Renal cortex interstitium (tissue), 15 donors: ENCODE measurements at places on chromosomes 5 and 9. TPM values are rescaled to one million over a fixed set of nuclear protein-coding genes. Genes with fewer than 3 reads are reported as not detected.

- peak; percentile 18 for DNase-seq
Observed at GRCh38 chr5:41277476-41278245, 64.3 kb upstream of the C6 start.

DNA sequence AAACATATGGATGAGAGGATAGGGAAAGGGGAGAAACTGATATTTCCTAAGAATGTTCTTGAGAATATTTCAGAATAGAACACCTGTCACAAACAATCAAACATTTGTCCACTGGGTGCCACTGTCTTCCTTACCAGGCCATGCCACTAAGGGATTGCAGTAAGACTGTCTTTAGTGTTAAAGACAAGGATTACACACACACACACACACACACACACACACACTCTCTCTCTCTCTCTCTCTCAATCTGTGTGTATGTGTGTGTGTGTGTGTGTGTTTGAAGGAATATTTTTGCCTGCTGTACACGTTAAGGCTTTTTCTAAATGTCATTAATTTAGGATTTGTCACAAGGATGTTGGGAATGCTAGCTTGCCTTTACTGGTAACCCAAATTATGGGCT is 54.4 kb downstream of the CCDC192 start:
- DNase-seq, result peak; percentile 21

DNA sequence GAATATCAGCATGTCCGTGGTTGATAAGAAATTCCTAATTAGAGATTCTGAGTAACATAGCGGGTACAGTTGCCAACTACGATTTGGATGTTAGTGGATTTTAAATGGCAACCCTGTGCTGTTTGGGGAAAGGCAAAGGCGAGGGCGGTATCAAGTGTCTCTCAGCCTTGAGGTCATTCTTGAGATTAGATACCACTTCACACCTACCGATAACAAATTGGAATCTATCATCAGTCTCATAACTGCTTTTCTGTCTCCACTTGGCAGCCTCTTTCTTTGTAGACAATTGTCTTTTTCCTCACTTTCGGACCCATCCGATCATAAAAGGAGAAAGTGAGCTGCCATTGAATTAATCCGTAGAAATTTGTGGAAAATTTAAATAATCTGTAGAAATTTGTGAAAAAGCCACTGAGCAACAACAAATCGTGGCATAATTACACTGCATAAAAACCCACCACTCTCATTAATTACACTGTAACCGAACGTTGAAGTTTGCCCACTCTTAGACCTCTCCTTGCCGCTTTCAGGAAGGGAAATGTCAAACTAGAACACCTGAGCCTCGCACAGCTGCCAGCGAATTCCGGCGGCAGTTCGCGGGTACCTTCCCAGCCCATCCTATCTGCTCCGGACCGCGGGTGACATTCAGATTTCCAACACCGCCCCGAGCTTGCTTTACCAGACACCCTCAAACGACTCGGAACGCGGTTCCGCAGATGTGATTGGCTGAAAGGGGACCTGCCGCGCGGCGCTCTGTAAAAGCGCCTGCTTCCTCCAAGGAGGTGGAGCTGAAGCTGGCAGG is 849 bp upstream of the RGMB start:
- DNase-seq, result no peak

DNA sequence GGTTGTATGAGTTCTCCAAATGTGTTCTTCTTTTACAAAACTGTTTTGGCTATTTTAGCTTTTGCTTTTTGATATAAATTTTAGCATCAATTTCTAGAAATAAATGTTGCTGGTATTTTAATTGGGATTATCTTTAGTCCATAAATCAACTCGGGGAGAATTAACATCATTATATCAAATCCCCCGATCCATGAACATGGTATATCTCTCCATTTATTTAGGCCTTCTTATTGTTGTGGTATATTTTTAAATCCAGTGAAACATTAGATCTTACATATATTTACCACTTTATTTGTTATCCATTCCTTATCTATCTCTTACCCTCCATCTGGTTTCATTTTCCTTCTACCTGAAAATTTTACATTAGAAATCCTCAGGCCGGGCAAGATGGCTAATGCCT is 7.3 kb upstream of the CDKN2AIPNL start:
- DNase-seq, result no peak

Gene LPAR1
- polyA plus RNA-seq, result 22.5 TPM

Gene PHF24
- 0.47 TPM for polyA plus RNA-seq

GRCh38 chr5:35160486-35161116 is 69.7 kb downstream of the PRLR start:
- DNase-seq, result no peak

DNA sequence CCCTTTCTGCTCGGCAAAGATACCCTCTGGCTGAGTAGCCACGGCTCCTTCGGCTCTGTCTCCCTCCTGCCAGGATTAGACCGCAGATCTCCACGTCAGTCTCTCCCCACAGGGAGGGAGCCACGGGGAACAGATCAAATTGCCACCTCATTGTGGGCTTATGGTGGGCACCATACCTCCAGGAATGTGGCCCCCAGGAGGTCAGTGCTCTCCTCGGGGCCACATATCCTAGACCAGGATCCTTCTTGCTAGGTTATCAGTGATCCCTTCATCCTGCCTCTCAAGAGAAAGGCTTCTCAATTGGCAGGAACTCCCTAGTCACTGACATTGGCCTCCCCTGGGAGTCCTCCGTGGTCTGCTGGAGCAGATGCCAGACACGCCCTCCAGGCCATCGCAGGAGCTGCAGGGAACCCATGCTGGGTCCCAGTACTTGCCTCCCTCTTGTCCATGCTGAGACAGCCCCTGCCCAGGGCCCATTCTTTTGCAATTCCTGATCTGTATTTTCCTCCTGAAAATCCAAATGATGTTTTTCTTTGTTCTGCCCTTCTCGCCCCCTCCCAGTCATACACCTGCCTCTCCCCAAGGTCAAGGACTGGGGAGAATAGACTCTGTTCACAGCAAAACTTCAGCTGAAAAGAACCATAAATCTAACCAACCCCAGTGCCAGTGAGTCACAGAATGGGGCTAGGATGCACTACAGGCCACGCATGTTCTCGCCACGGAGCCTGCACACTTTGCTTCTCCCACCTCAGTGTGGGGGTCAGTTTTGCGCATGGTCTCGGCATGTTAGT is 31.6 kb upstream of the ENHO start:
- DNase-seq, result no peak

Gene EIF4EBP3
- 7.6 TPM for polyA plus RNA-seq

Gene SRP19
- polyA plus RNA-seq, result 102 TPM
